ENCODE measurements at places on chromosomes 6 and 20.
A peak's percentile ranks its signal among the peaks of the same experiment; 100 is the strongest.

- no peak for DNase-seq
Observed at GRCh38 chr6:36631326-36632011, 37.3 kb downstream of the SRSF3 start.

GRCh38 chr6:137415127-137415833 lies 78.9 kb downstream of the OLIG3 start:
- peak; percentile 52 for DNase-seq

DNA sequence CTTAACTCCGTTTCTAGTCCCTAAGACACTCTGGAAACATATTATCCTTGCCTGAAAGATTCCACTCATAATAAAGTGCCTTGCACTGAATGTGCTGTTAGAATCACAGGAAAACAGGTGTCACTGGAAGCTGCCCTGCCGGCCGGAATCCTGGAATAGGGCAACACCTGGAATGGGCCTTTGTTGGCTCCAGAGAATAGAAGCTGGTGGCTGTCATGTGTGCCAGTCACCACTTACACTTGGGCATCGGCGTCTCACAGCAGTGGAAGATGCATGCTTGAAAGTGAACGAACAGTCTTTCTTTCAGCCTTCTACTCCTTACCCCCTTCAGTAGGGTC lies 90.8 kb upstream of the AFDN start:
- DNase-seq: no peak

GRCh38 chr20:34808583-34808982 lies 16.9 kb downstream of the NCOA6 start:
- no peak for DNase-seq

DNA sequence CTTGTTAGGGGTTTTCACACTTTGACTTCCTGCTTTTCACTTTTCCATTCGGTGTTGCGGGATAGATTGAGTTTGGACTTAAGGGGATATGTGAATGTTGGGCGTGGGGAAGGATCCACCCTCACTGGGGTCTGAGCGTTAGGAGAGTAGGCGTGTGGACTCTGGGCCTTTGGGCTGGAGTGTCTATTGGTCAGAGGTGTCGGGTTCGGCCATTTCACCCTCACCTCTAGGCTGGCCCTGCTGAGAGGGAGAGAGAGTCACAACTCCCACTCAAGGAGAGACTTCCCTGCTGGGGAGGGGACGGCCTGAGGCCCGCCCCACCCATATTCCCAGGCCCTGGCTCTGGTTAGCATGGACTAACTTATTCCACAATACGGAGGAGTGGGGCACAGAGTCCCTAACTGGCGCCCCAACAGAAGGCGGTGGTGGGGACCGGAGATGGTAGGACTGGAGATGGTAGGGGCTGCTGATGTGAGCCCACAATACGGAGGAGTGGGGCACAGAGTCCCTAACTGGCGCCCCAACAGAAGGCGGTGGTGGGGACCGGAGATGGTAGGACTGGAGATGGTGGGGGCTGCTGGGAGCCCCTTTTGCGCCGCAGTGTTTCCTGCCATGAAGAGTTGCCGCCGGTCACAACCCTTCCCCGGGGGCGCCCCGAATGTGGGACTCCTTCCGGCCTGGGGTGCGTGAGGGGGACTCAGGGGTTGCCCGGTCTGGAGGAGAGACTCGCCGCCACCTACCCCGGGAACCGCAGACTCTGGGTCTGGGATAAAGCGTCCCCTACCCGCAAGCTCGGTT lies 1.4 kb upstream of the PTPRA start:
- peak; percentile 54 for DNase-seq

DNA sequence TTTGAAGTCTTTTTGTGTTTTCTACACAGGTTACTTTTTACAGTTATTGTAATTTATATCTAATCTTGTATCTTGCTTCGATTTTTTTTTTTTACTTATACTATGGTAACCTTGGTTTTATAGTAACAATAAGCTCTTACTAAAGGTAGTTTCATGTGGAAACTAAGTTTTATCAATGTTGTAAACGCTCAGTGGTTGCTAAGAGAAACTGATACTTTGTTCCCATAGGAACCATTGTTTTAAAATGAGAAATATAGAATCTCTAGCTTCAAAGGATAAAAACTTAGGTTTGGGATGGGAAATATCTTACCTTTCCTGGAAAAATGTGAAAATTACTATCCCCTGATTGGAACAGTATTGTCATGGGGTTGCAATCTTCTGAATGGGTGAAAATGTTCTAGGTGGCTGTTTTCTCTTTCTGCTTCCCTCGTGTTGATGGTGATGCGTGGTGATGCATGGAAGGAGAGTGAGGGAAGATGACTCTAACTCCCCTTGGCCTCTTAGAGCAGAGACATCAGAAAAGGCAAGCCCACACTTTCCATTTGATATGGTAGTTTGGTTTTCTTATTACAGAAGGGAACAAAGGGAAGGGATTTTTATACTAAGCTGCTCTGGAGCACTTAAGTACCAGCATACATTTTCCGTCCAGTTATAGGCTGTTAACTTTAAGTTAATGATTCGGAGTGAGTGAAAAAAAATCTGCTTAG lies 23.5 kb upstream of the BACH2 start:
- no peak for DNase-seq

DNA sequence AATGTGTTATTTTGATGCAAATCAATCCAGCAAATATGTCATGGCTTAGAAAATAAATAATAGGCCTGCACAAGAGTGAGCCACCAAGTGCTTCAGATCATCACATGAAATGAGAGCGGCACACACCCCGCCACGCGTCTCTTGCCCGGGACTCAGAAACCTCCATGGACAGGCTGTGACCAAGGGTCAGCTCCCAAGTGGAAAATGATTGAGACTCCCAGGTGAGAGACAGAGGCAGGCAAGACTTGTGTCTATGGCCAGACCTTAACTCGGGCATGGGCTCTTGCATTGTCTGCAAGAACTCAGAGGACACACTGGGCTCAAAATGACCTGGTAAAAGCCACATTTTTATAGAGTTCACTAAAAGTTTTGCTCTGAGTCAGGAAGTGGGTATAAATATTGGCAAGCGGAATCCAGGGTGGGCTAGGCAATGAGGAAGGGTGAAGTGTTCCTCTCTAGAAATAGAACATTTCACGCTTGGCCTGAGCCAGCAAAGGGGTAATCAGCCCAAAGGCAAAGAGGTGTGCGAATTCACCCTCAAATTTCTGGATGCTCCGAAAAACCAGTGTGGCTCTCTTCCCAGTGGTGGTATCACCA lies 30.7 kb upstream of the RIN2 start:
- DNase-seq: no peak

- DNase-seq: no peak
Observed at GRCh38 chr20:16346956-16347355, 226.3 kb downstream of the KIF16B start.

DNA sequence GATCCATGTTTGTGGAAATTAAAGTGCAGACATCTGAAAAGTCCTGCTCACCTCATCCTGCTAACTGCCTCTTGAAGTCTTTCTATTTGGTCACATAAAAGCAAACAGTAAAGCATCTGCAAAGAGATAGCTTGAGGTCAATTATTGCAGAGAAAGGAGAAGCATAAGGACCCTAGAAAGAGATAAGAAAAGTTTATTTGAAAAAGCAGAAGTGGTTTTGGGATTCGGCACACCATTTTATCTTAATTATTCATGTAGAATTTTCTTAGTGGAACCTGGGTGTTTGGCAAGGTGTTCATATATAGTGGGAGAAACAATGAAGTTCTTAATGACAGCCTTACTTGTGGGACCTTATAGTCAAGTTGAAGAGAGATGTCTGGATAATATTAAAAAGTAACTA lies 280.8 kb downstream of the CENPW start:
- no peak for DNase-seq

- DNase-seq: no peak
Observed at GRCh38 chr6:164344801-164345291, 930.3 kb downstream of the QKI start.

- no peak for DNase-seq
Observed at GRCh38 chr6:135066806-135067205, 12.2 kb upstream of the HBS1L start.

DNA sequence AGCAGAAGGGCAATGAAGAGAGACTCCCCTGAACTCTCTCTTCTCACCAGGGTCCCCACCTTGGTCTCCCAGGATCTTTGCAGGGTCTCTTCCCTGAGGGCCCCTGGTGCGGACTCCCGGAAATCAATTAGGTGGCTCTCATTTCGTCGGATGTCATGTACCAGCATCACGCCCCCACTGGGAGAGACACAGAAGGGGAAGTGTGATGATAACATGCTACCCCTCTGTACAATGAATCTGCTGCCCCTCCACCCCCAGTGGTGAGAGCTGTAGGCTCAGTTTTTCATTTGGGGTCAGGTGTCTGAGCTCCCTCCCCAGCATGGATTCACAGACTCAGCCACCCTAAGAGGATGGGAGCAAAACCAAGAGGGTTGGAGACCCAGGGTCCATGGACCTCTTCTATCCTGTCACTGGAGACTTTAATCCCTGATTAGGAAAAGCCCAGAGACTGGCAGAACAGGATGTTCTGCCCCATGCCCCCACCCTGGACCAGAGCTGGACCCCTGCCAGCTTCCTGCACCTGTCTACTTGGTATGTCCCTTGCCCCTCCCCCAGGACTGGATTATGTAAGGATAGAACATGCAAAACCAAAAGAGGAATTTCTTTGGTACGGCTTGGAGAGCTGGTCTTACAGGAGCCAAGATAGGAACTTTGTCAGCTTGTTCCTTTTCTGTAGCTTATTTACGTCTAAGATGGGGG lies 11.1 kb downstream of the GGT7 start:
- DNase-seq: no peak

- DNase-seq: no peak
Observed at GRCh38 chr6:11830105-11830504, 51.5 kb upstream of the ADTRP start.

DNA sequence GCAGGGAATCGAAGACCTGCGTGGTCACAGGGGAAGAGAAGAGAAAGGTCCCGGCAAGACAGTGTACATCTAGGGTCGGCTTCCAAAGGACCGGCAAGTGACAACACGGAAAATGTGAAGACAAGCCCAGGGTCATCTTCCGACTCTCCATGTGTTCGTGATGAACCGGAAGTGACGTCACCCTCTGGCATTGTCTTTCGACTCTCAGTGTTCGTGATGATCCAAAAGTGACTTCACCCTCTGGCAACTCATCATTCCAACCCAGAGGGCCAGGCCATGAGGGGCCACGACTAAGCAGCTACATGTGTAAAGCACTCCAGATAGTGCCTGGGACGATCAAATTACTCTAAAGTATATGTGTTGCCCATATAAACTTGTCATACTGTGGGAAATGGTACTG lies 290.8 kb downstream of the THBS2 start:
- DNase-seq: no peak

- no peak for DNase-seq
Observed at GRCh38 chr6:112839525-112839961, 492.4 kb downstream of the RFPL4B start.

DNA sequence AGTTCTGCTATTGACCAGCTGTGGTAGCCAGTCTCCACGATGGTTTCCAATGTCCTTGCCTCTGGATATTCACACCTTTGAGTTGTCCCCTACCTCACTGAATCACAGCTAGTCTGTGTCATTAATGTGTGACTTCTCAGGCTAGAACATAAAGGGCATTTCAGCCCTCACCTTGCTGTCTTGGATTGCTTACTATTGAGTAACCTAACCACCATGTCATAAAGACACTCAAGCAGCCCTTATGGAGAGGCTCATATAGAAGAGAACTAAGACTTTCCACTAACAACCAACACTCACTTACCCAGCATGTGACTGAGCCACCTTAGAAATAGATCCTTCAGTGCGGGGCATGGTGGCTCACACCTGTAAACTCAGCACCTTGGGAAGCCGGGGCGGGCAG lies 19.1 kb upstream of the ABCC10 start:
- DNase-seq: no peak

DNA sequence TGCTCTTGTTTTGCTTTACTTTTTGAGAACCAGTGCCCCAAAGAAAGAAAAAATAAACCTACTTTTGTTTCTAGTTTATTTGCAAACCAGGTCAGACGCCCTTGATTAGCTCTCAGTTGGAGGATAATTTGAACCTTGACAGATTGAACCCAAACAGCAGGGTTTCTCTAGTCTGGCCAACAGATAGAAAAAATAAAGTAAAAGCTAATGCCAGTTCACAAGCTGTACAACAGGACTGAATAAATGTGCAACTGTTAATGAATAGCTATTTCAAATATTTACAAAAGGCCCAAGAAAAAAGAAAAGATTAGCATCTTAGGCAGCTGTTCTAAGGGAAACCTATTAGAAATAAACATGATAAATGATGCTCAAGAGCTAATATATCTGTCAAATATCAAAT lies 331.8 kb downstream of the CDKAL1 start:
- DNase-seq: no peak

- DNase-seq: no peak
Observed at GRCh38 chr6:79544299-79544927, 7.2 kb upstream of the LCA5 start.
